ENCODE measurements at places on chromosomes 3 and 15.

- DNase-seq: no peak
Observed at GRCh38 chr3:16480861-16481545, 32.5 kb downstream of the RFTN1 start.

DNA sequence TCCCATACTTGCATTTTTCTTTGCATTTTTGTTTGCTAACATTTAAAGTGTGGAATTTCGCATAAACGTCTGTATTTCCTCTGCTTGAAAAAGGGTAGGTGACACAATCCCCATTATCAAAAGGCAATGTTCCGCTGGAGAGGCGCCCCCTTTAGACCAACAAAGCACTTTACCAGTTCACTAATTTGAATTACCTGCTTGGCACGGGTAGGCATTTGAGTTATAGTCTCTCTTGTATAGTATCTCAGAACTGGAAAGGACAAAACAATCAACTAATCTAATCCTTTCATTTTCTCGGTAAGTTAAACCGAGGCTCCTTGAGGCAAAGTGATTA is 775 bp upstream of the CCDC39 start:
- DNase-seq: peak; percentile 6

DNA sequence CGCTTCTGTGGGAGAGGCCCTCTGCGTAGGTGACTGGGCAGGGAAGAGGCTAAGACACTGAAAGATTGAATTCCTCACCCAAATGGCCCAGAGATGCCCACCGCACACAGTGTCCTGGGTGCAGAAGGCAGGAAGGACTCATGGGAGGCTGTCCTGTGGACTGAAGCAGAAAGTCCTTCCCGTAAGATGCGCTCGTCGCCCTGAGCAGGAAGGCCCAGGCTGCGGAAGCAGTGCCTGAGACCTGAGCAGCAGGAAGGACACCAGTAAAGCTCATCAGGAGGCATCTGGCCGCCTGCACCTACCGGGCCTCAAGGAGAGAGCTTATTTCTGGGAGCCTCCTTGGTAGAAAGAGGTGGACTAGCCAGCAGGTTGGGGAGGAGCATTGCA is 3.3 kb downstream of the PAK6 start:
- DNase-seq: no peak

DNA sequence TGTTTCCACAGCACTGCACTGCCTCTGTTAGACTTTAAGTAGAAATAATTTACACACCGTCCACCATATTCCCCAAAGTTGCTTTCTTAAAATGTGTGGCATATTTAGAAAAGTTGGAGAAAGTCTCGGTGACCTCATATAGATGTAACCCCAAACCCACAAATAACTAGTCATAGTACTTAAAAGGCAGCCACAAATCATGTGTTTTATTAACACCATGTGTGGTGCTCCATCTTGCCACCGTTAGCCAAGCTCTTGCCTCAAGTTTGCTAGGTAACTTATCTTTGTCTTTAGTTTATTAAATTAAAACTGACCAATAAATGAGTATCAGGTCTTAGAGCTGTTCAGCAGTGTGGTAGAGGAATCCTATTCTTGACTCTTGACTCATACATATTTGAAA is 257.9 kb downstream of the UBE2E2 start:
- no peak for DNase-seq

DNA sequence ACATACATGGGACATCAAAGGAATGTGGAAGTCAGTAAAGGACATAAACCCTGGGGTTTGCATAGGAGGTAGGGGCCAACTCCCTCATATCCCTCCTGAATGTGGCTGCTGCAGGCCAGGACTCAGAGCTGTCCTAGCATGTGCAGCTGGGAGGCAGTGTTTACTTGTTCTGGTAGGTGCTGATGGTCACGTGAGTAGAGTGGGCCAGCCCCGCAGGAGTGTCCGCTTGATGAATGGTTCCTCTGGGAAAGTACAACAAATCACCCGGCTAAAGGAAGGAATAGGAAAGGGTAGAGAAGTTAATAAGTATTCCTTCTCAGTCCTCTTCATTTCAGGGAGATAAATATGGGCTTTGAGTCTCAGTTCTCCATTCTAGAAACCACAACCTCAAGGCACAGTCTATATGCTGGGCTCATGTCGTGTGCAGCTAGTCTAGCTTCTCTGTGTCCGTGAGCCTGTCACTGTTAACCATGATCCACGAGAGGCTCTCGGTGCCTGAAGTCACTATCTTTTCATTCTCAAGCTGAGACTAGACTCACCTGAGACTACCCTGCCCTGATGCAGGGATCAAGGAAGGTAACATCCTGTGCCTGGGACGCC is 17.9 kb downstream of the RIOX2 start:
- no peak for DNase-seq

DNA sequence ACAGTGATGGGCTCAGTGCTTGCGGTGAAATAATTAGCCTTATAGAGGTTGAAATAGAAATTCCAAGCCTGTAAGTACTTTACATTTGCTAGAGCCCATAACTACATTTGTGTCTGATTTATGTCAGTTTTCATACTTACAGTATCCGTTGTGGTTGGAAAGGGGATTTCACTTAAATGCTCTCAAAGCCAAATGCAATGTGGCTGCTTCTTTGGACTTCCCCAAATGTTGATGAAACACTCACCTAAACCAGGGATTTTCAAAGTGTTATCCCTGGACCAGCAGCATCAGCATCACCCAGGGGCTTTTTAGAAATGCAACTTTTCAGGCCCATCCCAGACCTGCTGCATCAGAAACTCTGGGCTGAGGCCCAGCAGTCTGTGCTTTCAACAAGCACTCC is 378.7 kb downstream of the MCTP2 start:
- no peak for DNase-seq

DNA sequence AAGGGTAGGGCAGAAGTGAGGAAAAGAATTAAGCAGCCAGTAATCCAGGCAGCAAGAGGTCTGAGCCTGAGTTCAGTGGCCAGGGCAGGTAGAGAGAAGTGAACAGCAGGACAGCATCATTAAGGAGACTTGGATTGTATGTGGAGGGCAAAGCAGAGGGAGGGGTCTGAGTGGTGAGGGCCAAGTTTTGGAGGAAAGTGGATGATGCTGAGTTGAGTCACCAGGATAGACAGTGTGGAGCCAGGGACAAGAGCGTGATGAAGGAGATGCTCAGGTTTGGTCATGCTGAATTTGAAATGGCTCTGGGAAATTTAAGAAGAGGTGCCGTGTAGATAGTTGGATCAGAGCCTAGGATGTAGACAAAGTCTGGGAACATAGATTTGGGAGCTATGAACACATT is 93.1 kb downstream of the ARHGEF26 start:
- DNase-seq: no peak

DNA sequence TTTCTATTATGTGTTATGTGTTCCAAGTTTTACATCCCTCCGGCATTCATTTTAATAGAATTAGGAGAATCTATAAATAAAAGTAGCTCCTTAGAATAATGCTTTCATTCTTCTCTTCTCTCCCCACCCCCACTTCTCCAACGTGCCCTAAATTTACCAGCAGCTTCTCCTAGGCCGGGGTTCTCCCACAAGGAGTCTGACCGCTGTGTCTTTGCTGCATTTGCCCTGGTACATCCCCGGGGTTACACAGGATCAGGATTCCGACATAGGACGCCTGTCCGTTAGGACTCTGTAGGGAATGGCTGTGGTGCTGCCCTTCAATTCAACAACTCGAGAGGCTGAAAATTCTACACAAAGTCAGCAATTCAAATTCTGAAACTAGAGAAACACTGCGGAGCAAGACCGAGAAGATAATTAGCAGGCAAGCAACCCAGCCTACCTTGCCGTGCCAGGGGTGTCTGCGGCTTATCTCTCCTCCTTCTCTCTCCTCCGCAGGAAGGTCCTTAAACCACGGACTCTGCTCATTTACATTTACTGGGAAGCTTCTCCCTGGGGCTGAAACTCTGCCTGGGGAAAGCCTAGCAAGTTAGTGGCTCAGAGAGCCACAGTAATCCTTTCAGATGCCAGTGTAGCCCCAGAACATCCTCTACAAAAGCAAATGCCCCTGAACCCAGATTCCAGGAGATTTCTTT is 18.8 kb downstream of the PCSK6 start:
- no peak for DNase-seq

DNA sequence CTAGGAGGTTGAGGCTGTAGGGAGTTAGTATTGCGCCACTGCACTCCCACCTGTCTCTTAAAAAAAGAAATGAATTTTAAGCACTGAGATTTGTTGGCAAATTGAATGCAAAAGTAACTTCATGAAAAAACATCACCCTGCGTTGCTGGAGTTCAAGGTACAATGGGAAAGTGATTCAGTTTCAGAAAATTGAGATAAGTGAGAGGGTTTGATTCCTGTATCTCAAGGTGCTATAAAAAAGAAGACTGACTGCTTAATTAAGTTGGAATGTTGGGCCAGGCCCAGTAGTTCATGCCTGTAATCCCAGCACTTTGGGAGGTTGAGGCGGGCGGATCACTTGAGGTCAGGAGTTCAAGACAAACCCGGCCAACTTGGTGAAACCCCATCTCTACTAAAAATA is 39.1 kb downstream of the IQGAP1 start:
- no peak for DNase-seq

Data from stimulated activated CD4-positive, alpha-beta T cell treated with anti-CD3 and anti-CD28 coated beads, Interleukin-4, amount 100 ng/mL, for 1 hour (primary cell).